ENCODE measurements at places on chromosomes 12 and 14. TPM values are rescaled to one million over a fixed set of nuclear protein-coding genes. Genes with fewer than 3 reads are reported as not detected.

Gene OAS2
- total RNA-seq = 237 TPM

Gene CCND2
- total RNA-seq = 572 TPM

GRCh38 chr14:93333631-93334103, 831 bp upstream of the BTBD7 start:
- peak; percentile 22 for DNase-seq
- H3K36me3 ChIP-seq = no peaks in the 10 kb centered on the region
- peak overlapping the region; percentile 92 for H3K27ac ChIP-seq

DNA sequence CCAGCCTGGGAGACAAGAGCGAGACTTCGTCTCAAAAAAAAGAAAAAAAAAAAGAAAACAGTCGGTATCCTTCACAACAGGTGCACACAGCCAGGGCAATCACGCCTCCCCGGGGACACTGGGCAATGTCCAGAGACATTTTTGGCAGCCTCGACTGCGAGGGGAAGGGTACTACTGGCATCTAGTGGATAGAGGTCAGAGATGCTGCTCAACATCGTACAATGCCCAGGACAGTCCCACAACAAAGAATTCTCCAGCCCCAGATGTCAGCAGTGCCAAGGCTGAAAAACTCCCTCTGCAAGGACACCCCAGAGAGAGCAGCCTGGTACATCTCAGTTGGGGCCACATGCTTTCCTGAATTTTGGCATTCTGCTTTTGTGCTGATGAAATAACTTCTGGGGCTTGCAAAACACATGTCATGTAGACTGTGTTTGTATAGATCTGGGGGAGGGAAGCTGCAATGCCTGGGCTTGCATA, 21.5 kb downstream of the ALDH2 start:
- H3K4me3 ChIP-seq = no peak overlapping the region
- H3K36me3 ChIP-seq = no peaks in the 10 kb centered on the region

- no peaks in the 10 kb centered on the region for H3K36me3 ChIP-seq
- no peak for DNase-seq
- no peak overlapping the region for H3K4me3 ChIP-seq
- H3K4me1 ChIP-seq = peaks cover 9% of the 10 kb centered on the region
- H3K27ac ChIP-seq = no peak overlapping the region
- no peaks in the 10 kb centered on the region for H3K27me3 ChIP-seq
Measured at GRCh38 chr12:132194556-132194955, 50.3 kb downstream of the NOC4L start.

- no peak overlapping the region for H3K27ac ChIP-seq
- H3K36me3 ChIP-seq = peaks cover 33% of the 10 kb centered on the region
- no peak for DNase-seq
- no peaks in the 10 kb centered on the region for H3K27me3 ChIP-seq
- H3K4me1 ChIP-seq = peaks cover 5% of the 10 kb centered on the region
- no peak overlapping the region for H3K4me3 ChIP-seq
Measured at GRCh38 chr14:35708062-35708461, 101.0 kb downstream of the RALGAPA1 start.

Gene B3GNT4
- 1.4 TPM for total RNA-seq

- no peaks in the 10 kb centered on the region for H3K27me3 ChIP-seq
- peaks cover 49% of the 10 kb centered on the region for H3K36me3 ChIP-seq
- H3K4me1 ChIP-seq = peaks cover 68% of the 10 kb centered on the region
- H3K4me3 ChIP-seq = peak overlapping the region; percentile 86
- peak overlapping the region; percentile 86 for H3K27ac ChIP-seq
Measured at GRCh38 chr12:122081083-122081696, 2.6 kb downstream of the MLXIP start.

Gene ADCY6
- 0.18 TPM for total RNA-seq

DNA sequence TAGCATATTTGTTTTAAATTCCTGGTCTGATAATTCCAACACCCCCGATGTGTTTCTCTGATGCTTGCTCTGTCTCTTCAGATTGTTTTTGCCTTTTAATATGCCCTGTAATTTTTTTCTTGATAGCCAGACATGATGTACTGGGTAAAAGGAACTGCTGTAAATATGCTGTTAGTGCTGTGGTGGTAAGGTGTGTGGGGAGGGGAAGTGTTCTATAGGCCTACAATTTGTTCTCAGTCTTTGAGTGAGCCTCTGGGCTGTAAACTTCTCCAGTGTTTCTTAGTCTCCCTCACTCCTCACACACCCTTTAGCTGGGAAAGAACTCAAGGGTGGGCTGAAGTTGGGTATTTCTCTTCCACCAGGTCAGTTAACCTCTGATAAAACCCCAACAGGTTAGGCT, 147.0 kb upstream of the OR4E1 start:
- H3K4me1 ChIP-seq = peaks cover 4% of the 10 kb centered on the region
- no peak overlapping the region for H3K27ac ChIP-seq
- no peak for DNase-seq
- no peak overlapping the region for H3K4me3 ChIP-seq
- peaks cover 28% of the 10 kb centered on the region for H3K27me3 ChIP-seq

Gene KRT74
- total RNA-seq = not detected

DNA sequence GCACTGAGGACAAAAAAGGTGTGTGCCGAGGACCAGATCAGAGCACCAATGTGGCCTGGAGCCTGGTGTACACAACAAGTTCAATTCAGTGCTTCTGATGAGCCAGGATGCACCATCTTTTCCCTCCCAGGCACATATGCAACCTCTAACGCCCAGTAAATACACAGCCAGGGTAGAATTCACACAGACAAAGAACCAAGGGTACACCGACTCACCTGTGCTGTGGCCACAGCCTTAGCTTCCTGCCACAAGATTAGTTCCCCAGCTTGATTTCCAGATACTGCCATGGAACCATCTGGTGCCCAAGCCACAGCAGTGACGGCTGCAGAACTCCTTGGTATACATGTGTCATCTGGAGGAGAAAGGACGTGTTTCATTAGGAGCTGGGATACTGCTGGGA, 29.4 kb downstream of the PARP2 start:
- H3K4me1 ChIP-seq = no peaks in the 10 kb centered on the region
- no peak overlapping the region for H3K27ac ChIP-seq
- peaks cover 68% of the 10 kb centered on the region for H3K36me3 ChIP-seq
- no peak overlapping the region for H3K4me3 ChIP-seq
- DNase-seq = no peak

Gene ZFYVE26
- 22.9 TPM for total RNA-seq

- no peaks in the 10 kb centered on the region for H3K36me3 ChIP-seq
- no peak for DNase-seq
- H3K4me1 ChIP-seq = peaks cover 35% of the 10 kb centered on the region
- no peak overlapping the region for H3K4me3 ChIP-seq
- peaks cover 47% of the 10 kb centered on the region for H3K27me3 ChIP-seq
- H3K27ac ChIP-seq = no peak overlapping the region
Measured at GRCh38 chr14:74571901-74572725, 39.9 kb downstream of the LTBP2 start.

DNA sequence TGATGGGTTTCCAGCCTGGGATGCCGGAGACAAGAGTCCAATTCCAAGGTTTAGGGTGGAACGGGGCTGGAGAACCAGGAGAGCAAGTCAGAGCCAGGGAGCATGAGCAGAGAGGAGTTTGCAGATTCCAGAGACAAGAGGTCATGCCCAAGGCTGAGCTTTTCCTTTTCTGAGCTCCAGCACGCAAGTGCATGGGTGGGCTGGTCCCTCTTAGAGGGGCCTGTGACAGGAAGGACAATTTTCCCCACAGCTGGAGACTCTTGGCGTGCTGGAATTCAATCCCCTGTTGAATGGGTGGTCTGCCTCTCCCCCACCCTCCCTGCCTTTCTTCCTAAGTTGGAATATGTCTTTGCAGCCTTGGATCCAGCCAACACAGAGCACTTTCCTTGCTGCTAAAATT, 431.9 kb downstream of the BCL11B start:
- H3K27me3 ChIP-seq = peaks cover 2% of the 10 kb centered on the region
- H3K36me3 ChIP-seq = no peaks in the 10 kb centered on the region
- no peak overlapping the region for H3K4me3 ChIP-seq
- DNase-seq = no peak
- peaks cover 12% of the 10 kb centered on the region for H3K4me1 ChIP-seq
